ENCODE measurements at places on chromosomes 2 and 18.
A peak's percentile ranks its signal among the peaks of the same experiment; 100 is the strongest.

- no peak for DNase-seq
These were observed 2.2 kb downstream of the SPATS2L start for GRCh38 chr2:200308546-200309295.

DNA sequence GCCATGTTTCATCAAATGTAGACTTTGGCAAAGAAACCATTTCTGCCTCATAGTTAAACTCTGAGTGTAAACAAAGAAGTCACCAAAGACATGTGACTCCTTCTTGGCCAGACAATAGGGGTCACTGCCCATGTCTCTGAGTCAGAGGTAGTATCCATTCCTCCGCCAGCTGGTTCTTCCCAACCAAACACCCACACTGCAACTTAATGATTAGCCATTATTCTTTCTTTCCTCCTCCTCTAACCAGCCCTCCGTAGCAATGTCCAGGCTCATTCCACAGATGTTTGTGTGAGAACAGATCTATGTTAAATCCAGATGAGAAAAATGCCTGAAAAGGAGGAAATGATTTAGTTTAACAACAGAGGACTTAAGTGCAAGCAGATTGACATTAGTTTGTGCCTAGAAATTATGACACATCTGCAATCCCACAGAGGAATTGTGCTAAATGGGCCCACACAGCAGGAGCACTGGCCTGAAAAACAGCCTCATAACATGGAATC lies 127.9 kb upstream of the SH3BP4 start:
- DNase-seq = peak; percentile 69

- DNase-seq = no peak
These were observed 11.0 kb downstream of the MAP3K20 start for GRCh38 chr2:173086518-173087213.

GRCh38 chr2:156704617-156705016 lies 268.4 kb downstream of the GPD2 start:
- no peak for DNase-seq

- no peak for DNase-seq
These were observed 275.9 kb downstream of the DCC start for GRCh38 chr18:52615943-52616342.

DNA sequence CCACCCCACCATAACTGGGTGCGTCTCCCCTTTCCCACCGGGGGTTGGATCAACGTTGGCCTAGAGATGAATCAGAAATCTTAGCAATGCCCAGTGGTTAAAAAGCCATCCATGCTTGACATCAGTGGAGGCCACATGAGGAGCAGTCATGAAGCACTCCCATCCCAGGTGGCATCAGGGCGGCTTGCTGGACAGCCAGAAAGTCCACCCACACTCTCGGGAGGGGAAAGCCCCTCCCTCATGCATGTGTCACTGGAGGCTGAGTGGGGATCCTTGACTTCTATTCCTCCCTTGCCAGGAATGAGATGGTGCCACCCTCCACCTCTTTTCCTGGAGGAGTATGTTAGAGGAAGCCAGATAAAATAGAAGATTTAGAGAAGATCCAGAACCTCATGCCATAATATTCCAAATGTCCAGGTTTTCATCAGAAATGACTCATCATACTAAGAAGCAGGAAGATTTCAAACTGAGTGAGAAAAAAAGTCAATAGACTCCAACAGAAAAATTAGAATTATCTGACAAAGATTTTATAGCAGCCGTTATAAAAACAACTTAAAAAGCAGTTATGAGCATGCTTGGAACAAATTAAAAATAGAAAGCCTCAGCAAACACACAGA lies 507.1 kb upstream of the ID2 start:
- no peak for DNase-seq

DNA sequence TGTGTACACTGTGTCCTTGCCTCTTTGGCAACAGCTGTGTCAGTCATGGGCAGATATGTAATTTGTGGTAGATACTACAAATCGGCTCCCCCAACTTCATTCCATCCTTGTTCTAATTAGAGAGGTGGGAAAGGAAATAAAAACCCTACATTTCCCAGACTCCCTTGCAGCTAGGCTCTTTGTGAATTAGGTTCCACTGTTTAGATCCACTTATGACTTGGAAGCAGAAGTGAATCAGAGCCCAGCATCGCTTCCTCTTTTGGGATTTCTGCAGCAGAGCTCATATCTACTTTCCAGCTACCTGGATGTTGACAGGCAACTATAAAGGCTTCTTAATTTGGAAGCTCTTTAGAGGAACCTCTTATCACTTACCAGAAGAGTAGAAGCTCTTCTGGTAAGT lies 34.1 kb upstream of the NARS1 start:
- no peak for DNase-seq

DNA sequence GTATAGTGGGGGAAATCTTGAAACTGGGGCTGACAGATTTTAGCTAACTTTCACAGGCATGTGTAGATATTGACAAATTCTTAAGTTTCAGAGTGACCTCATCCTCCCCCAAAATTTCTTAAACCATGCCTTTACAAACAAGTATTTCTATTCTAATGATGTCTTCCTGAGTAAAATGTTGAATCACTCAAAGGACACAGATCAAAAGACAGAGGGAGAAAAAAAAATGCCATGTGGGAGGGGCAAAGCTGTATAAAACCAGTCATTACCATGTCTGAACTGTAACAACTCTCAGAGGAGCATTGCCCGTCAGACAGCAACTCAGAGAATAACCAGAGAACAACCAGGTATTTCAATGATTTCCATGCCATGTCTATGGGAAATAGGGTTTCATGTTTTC lies at the start of gene SERPINB2:
SERPINB2 (plus strand) TSS at position 282 of the 400 bp plus-strand sequence. CDS start 3,740 bp downstream, outside the sequence.
- DNase-seq = no peak

DNA sequence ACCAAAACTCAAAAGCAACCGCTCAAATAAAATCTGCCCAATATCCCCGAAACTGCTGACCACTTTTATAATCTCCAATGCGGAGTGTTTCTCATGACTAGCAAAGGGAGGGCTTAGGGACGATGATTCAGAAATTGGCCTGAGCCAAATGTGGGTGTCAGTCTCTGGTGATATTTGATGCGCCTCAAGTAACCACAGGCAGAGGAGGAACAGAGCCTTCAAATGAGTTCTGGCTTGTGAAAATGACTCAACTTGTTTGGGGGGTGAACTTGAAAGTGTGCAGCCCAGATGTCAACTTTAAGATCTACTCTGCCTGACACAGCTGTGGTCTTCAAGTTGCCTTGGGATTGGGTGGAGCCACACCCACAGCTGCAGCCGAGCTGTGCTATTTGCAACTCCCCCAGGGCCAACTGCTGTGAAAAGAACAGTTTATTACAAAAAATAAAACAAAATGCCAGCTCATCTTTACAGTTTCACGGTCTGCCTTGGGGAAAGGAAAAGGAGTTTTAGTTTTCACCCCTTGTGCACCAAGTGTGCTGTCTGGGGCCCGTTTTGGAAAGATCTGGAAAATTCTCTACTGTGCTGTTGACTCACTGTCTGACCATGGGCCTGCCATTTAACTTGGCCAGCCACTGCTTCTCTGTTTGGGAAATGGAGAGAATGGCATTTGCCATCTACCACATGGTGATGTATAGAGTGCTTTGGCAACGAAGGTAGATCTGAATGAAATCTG lies 222.1 kb downstream of the MTX2 start:
- no peak for DNase-seq

DNA sequence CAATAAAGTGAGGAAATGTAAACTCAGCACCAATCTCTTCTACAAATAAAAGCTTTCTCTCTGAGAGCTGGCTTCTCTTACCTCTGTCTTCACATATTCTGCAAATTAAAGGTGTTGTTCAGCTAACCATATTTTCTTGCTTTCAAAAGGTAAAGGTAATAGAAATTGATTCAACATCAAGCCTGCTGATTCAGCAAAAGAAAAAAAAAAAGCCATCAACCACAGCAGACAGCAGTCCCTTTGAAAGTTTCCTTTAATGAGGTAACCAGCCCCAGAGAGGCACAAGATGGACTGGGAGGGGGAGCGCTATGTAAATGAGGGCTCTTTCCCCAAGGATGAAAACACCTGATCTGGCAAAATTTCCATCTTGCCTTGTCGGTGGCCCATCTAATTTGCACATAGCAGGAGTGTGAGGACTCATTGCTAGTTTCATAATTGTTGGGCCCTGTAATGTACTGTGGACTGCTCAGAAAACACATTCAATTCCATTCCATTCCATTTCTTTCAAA lies 154.9 kb upstream of the SOX11 start:
- no peak for DNase-seq

- DNase-seq = no peak
These were observed 581 bp downstream of the CAPN14 start for GRCh38 chr2:31216734-31217133.

- no peak for DNase-seq
These were observed 1348.6 kb upstream of the ACVR2A start for GRCh38 chr2:146496248-146496647.

GRCh38 chr2:70916291-70916690 lies 19.4 kb upstream of the ATP6V1B1 start:
- DNase-seq = no peak

Data from adrenal gland (tissue), 19 donors.